ENCODE measurements at places on chromosomes 5 and 9.

DNA sequence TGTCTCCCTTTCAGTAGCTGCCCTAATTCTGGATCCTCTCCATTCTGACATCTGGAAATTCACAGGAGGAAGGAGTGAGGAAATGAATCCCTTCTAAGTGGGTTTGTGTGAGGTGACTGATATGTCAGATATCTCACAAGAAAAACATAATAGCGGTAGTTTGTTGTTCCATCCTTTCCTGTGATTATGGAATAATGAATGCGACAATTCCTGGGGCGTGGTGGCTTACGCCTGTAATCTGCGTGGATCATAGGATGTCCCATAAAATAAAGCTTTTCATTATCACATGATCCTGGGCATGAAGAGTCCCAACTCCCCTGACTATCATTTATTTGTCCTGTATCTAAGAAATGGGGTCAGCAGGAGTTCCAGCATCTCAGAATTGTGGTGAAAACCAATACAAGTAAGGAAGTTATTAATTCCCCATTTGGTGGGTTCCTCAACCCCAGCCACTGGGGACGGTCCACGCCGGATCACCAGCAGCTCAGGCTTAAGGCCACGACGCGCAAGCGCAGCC lies 375 bp upstream of the C5orf24 start:
- no peak for DNase-seq

DNA sequence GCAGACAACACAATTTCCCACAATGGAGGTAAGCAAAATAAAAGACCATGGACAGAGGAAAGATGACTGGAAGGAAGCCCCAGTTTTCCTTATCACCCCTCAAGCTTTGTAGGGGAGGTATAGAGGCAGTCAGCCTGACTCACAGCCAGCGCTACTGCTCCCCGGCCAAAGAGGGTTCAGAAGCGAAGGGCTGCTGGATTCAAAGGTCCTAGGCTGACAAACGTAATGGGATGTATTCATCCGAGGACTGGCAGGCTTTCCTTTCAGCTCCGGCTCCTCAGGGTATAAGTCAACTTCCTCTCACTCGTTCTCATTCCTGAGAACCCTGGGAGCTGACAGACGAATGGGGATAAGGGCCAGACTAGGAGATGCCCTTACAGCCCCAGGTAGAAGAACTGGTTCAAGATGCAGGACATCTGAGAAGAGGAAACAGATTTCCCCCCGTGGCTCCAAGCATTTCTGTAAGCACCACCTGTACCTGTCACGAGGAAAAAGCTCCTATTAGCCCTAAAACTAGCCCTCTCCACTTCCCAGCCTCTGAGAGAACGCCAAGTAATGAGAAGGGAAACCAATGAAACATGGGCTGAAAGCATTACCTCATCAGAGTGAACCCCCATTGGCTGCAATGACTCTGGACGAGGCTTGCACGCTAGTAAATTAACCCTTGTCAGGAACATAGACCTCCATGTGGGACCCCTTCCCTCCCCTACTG lies 22.1 kb upstream of the FAM13B start:
- DNase-seq: peak; percentile 38

GRCh38 chr9:87570000-87570908 lies 72.6 kb downstream of the DAPK1 start:
- DNase-seq: no peak

DNA sequence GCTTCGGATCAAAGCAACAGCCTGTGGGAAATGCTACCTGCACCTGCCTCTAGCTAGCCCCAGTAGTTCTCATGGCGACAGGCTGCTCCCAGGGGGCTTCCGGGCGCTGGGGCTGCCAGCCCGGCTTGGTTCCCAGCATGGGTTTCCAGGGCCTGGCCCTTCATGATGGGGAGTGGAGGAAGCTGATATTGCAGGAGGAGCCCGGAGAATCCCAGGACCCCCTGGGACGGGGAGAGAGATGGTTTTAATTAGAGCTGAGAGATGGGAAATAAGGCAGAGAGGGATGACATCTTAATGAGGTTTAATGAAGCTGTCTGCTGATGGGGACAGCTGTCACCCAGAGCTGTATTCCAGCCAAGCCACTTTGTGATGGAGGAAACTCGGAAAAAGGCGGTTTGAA lies 78.6 kb downstream of the CFAP77 start:
- DNase-seq: no peak

DNA sequence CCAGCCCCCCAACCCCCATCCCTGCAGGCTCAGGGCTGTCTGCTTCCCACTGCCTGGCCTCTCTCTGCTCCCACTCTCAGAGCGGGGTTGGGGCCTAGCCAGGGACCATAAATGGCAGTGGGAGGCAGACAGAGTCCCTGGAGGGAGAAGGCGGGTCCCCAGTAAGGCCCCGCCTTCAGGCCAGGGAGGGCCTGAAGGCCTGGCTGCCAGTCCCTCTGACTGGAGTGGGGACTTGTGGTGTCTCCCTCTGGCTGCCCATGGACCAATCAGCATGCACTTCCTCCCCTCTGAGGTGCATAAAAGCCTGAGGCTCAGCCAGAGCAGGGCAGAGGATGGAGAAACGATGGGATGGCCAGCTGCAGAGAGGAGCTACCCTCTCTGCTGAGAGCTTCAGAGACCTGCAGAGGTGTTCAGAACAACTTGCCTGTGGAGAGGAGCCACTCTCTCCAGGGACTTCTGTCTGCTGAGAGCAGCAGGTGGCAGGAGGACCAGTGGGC lies 2.7 kb upstream of the BTNL9 start:
- no peak for DNase-seq

DNA sequence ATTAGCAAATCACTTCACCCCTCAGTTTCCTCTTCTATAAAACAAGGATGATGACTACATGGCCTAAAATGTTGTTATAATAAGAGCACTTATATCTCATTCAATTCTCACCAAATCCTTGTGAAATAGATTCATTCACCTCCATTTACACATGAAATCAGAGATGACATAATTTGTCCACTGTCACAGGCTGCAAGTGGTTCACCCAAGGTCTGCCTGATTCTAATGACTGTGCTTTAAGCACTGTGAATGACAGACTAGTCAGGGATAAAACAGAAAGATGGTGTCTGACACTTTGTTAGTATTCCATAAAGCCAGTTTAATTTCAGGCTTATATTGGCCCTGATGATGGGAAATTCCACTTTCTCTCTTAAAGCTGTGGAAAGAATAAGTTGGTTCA lies 209.5 kb downstream of the MAPKAP1 start:
- DNase-seq: no peak

GRCh38 chr9:4618700-4619099 lies 43.4 kb upstream of the PLPP6 start:
- DNase-seq: no peak

DNA sequence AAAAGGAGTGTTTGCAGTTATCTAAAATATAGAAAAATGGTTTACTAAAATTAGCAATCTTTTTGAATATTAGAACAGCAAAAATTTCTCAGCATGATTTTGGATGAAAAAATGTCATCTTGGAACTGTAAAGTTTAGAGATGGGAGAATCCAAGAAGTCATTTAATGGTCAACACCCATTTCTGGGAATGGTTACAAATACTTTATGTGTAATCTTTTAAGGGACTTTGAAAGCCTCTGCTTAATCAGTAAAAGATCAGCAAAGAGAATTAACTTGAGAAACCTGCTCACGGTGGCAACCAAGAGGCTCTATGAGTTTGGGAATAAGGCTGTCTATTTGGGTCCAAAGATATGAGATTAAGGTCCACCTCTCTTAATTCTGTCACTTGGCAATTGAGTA lies 13.0 kb downstream of the C1QTNF3 start:
- DNase-seq: no peak

GRCh38 chr5:134582941-134583340 lies 49.7 kb downstream of the SAR1B start:
- DNase-seq: no peak

DNA sequence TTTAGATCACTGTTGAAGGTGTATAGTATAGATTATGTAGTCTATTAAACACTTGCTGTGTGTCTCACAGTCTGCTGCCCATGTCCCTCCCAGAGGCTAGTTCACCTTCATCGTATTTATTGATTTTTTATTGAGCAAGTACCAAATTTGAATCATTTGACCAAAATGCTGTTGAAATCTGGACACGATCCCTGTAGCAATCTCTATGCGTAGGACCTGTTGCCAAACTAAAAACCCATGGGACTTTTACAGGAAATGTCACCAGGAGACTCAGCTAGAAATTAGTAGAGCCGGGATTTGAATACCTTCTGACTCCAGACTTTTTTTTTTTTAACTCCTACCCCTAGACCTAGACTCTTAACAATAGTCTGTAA lies 17.5 kb downstream of the SLC31A1 start:
- DNase-seq: no peak

DNA sequence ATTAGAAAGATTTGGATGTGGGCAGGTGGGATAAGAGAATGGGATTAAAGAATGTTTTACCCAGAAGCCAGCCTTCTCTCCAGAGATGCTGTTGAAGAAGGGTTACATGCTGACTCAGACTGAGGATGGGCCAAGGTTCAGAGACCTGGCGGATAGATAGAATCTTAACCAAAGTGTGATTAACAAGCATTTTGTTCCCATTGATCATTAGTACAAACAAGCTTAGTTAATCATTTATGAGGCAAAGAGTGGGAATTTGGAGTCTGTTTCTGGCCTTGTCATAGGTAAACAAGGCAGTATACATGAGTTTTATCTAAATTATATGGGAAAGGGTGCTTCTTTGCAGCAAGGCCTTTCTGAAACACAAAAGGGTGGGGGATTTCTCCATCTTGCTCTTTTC lies 20.8 kb upstream of the DTWD2 start:
- DNase-seq: no peak

DNA sequence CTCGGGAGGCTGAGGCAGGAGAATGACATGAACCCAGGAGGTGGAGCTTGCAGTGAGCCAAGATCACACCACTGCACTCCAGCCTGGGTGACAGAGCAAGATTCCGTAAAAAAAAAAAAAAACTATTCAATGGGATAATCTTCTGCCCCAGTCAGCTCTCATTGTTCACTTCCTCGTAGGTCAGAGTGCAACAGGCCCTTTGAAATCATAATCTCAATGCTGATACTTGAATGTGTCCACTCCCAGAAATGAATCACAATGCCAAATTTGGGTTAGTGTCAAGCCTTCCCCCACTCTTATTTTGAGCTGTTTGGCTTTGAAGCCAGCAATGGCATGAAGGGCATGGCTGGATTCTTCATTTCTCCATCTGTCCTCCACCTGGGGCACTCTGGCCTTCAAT lies 610.3 kb upstream of the KLF4 start:
- peak; percentile 51 for DNase-seq

DNA sequence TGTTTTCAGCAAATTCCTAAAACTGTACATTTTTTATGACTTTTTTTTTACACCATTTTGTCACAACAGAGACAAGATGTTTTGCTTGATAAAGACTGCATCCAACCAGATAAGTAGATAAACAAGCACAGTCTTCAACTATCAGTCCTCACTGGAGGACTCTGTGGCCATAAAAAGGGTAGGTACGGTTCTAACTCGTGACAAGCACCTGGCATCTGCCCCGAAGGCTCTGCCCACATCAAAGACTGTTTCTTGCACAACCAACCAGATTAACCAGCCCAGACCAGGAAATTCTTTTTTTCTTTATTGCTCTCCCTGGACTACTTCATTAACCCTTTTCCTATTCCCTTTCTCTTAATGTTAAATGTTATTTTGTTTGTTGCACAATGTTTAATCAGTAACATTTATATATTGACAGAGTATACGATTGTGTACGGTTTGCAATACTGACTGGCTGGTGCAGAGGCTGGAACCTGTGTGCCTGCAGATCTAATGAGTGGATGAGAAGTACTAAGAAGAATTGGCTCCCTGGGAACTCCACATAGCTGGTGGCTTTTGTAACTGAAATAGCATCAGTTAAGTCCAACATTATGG lies 74.1 kb downstream of the SERINC5 start:
- DNase-seq: peak; percentile 92

DNA sequence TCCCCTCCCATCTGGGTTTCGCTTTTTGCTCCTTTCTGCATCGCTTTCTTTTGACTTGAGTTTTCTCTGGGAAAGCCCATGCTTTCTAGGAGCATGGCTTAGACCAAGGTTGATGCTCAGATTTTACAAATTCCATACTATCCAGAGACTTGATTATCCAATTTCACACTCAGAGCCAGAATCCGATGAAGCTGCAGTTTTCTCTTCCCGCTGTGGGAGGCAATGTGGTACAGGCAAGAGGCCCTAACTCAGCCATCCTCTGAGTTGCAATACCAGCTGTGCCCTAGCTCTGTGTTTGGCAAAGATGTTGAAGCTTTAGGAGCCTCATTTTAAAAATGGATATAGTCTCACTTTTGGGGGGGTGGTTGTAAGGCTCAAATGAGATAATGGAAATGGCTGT lies 85.1 kb downstream of the BRINP1 start:
- no peak for DNase-seq

GRCh38 chr9:134276453-134277245 lies 49.6 kb upstream of the RXRA start:
- no peak for DNase-seq

- DNase-seq: peak; percentile 45
These were observed 133.6 kb downstream of the ATG10 start for GRCh38 chr5:82105457-82105856.

DNA sequence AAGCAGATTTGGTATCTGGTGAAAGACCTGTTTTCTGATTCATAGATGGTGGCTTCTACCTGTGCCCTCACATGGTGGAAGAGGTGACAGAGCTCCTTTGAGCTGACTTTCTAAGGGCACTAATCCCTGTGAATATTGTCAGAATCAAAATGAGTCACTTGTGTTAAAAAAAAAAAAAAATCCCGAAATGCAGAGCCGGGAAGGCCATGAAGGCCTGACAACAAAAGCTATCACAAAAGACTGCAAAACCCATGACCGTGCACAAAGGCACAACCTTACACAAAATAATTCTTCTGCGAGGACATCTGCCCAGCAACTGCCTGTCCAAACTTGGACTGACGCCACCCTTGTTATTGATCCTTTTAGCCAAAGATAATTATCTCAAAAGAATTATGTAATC lies 19.6 kb upstream of the UBTD2 start:
- peak; percentile 53 for DNase-seq

DNA sequence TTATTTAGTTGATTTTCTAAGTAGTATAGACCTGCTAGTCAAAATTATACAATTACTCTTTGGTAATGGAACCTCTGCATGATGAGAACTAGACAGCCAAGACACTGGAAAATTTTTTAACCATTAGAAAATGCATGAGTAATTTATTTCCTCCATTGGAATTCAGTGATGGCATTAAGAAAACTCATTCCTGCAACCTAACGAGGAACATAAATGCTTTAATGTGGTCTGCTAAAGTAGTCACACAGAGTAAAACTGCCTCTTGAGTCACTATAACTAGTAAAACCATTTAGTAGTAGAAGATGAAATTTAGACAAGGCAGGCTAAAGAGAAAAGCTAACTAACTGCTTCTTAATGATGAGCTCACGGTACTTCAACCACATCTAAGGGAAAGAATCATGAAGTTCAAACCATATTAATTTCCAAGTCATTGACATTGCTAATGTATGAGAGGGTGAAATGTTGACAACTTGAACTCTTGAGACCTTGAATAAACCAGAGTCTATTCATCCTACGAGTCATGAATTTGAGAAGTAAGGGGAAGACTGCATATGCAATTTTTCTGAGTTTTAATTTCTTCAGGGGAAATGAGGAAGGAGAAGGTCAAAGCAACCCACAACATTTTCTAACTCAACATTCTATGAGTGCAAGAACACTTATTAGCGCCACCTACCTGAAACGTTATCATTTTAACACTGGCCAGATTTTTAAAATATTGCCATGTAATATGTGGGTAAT lies 74.4 kb downstream of the GLIS3 start:
- DNase-seq: peak; percentile 78
